Memory B cell (primary cell): ENCODE measurements at places on chromosomes 6 and 20.

- DNase-seq, result no peak
These were observed 155.4 kb upstream of the BMP2 start for GRCh38 chr20:6611911-6612605.

GRCh38 chr6:85130743-85131142 is 319.1 kb upstream of the NT5E start:
- no peak for DNase-seq

GRCh38 chr6:143258945-143259344 is 191.6 kb downstream of the ADAT2 start:
- no peak for DNase-seq

DNA sequence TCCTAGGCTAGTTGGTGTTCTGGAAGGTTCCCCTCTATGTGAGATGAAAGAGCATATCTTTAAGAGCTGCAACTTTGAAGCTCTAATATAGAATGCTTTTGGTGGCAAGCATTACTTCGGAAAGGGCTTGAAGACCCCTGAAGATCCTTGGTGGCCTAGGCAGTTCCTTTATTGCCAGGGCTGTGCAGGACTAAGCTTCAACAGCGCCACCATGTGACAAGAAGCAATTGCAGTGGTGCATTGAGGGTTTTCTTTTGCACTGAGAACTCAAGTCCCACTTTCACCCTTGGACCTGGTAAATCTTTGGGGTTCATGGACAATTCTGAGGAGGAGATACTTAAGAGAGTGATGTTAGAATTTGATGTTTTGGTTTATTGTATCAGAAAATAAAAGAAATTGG is 237.4 kb upstream of the GMDS start:
- no peak for DNase-seq

- DNase-seq, result no peak
These were observed 82.6 kb downstream of the DOK5 start for GRCh38 chr20:54557806-54558590.

DNA sequence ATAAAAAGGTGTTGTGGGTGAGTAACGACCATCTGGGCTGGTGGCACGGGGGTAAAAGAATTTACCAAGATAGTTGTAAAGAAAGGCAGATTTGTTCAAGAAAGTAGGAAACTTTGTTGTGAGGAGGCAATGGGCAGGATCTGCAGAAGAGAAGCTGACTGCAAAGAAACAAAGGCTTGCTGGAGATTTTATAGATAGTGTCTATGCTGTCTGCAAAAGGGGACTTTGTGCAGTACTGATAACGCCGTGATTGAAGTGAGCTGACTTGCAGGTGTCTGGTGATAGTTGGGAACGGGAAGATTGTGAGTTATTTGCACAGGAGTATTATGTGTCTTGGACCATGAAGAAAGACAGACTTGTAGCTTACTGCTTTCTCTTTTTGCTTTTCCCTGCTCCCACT is 36.8 kb upstream of the GSTA3 start:
- DNase-seq, result no peak

GRCh38 chr20:56278196-56278595 is 29.7 kb downstream of the MC3R start:
- no peak for DNase-seq

DNA sequence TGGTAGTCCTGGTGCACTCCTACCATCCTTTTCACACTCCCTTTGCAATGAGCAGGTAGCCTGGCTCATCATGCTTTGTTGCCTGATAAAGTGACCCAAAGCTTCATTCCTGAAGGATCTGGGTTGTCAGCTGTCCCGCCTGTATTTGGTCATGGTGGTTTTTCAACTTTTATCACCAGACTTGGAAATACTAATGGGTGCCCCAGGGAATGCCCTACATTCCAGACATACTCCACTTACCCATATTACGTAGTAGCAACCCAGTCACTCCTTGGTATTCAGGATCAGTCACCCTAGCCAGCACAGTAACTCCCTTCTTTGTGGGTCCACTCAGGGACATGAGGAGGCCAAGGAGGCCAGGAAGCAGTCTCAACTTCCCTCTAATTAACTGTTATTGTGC is 199.2 kb downstream of the MAFB start:
- no peak for DNase-seq

DNA sequence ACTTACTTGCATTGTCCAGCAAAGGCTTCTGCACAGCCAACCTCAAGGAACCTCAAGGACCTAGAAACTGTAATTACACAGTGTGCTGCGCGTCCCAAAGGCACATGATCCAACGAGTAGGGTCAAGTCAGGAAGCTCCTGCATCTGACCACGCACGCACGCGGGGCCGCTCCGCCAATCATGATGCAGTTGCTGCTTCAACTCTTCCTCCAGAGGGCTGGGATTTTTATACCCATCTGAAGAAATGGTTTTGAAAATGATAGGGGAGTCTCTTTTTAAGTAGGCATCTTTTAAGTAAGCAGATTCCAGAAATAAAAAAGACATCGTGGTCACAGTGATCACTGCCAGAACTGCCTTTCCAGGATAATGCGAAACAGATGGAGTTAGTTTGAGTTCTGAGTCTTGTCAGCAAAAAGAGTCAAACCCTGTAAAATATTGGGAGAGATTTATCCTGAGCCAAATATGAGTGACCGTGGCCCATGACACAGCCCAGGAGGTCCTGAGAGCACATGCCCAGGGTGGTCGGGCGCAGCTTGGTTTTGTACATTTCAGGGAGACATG is 34.0 kb downstream of the KIF25 start:
- no peak for DNase-seq

- DNase-seq, result no peak
These were observed 23.7 kb downstream of the PEX7 start for GRCh38 chr6:136846046-136846445.

DNA sequence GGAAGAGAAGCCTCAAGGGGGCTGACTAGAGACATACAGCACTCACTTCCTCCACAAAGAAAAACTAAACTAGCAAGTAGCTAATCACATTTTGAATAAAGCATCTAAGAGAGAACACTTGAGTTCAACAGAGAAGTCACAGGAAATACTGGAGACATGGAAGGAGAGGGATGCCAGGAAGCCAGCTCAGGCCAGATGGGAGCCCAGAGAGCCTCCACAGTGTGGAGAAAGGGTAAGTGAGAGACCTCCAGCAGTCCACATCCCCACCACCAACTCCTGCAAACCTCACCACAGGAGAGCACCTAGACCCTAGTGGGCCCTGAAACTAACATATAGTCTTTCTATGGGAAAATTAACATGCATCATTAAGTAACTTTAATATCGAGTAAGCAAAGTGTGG is 79.2 kb downstream of the EPM2A start:
- DNase-seq, result no peak

- DNase-seq, result no peak
These were observed 10.9 kb downstream of the TPBG start for GRCh38 chr6:82374516-82374915.

GRCh38 chr6:143700684-143701348 is 23.1 kb downstream of the PHACTR2 start:
- DNase-seq, result no peak

DNA sequence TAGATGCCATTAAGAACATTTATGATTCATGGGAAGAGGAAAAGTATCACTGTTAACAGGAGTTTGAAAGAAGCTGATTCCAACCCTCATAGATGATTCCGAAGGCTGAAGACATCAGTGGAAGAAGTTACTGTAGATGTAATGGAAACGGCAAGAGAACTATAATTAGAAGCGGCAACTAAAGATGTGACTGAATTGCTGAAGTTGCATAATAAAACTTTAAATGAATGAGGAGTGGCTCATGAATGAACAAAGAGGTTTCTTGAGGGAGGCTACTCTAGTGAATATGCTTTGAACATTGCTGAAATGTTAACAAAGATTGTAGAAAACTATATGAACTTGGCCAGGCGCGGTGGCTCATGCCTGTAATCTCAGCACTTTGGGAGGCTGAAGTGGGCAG is 84.1 kb downstream of the PHIP start:
- DNase-seq, result no peak

GRCh38 chr20:59184880-59185447 is 21.3 kb downstream of the ZNF831 start:
- no peak for DNase-seq

DNA sequence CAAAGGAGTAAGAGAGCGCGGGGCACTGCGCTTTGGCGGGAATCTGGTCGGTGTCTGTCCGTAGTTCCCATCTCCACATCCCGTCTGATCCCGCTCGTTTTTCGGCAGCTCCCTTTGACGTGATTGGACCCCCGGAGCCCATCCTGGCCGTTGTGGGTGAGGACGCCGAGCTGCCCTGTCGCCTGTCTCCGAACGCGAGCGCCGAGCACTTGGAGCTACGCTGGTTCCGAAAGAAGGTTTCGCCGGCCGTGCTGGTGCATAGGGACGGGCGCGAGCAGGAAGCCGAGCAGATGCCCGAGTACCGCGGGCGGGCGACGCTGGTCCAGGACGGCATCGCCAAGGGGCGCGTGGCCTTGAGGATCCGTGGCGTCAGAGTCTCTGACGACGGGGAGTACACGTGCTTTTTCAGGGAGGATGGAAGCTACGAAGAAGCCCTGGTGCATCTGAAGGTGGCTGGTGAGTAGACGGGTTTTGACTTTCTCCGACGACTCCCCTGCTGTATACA is 1.4 kb downstream of the BTN1A1 start:
- peak; percentile 35 for DNase-seq

DNA sequence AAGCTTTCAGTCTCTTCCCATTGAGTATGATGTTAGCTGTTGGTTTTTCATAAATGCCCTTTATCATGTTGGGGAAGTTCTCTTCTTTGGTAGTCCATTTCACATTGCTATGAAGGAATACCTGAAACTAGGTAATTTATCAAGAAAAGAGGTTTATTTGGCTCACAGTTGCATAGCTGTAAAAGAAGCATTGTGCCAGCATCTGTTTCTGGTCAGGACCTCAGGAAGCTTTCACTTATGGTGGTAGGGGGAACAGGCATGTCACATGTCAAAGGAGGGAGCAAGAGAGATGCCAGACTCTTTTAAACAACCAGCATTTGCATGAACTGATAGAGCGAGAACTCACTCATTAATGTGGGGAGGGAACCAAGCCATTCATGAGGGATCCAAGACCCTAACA is 48.0 kb upstream of the MAPK13 start:
- DNase-seq, result no peak

- DNase-seq, result no peak
These were observed 824.8 kb upstream of the FLRT3 start for GRCh38 chr20:15162079-15162647.

GRCh38 chr20:56637576-56637975 is 8.5 kb downstream of the TFAP2C start:
- no peak for DNase-seq

DNA sequence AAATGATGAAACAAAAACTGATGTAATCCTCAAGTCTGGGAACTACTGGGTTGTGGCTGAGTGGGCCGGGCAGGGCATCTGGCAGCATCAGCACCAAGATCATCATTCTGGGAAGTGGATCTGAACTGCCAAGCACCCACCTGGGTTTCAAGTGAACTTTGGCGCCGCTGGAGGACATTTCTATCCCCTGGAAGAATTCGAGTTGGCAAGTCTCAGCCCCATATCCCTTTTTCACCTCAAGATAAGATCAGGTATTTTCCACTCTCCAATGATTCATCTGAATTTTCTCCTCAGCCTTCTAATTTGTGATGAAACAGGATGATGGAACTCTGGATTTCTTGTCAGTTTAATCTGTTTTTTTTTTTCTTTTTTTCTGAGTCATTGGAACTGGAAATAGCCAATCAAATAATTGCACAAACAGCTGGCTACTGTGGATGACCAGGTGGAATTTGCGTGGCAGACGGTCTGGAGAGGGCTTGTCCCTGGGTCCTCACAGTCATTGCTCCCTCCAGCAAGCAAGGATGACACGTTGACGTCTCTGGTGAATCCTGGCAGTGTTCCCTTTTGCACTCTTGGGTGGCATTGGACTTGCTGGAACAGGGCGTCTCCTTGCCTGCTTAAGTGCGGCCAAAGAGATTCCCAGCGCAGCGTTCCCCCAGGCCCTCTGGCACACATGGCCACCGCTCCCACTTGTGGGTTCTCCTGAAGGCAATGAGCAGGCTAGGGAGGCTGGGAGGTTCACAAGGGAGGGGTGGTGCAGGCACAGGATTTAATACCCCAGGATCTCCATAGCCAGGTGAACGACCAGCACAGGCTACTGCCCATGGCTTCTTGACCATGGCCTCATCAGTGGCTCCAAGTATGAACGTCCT is 80.4 kb downstream of the DHX35 start:
- DNase-seq, result no peak

GRCh38 chr6:24673625-24674024 is 6.7 kb downstream of the ACOT13 start:
- no peak for DNase-seq

GRCh38 chr6:53437557-53438202 is 88.9 kb upstream of the ELOVL5 start:
- DNase-seq, result peak; percentile 31

- DNase-seq, result no peak
These were observed 30.8 kb downstream of the METTL24 start for GRCh38 chr6:110327391-110327790.

DNA sequence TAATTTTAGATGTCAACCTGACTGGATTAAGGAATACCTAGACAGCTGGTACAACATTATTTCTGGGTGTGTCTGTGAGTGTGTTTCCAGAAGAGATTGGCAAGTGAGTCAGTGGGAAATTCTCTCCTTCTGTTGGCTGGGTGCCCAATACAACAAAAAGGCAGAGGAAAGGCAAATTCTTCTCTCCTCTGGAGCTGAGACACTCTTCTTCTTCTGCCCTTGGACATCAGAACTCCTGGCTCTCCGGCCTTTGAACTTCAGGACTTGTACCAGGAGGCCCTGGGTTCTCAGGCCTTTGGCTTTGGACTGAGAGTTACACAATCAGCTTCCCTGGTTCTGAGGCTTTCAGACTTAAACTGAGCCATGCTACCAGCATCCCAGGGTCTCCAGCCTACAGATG is 7.8 kb upstream of the BTN3A1 start:
- DNase-seq, result no peak

GRCh38 chr6:134816780-134817179 is 133.1 kb downstream of the ALDH8A1 start:
- no peak for DNase-seq

DNA sequence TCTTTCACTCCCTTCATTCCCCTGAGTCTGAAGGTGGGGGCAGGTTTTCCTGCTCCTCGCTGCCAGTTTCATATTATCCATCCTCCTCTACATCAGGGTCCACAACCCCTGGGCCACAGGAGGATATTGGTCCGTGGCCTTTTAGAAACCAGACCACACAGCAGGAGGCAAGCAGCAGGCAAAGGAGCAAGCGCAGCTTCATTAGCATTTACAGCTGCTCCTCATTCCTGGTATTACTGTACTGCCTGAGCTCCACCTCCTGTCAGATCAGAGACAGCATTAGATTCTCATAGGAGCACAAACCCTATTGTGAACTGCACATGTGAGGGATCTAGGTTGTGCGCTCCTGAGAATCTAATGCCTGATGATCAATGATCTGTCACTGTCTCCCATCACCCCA is 380.3 kb downstream of the ARHGAP18 start:
- DNase-seq, result no peak

DNA sequence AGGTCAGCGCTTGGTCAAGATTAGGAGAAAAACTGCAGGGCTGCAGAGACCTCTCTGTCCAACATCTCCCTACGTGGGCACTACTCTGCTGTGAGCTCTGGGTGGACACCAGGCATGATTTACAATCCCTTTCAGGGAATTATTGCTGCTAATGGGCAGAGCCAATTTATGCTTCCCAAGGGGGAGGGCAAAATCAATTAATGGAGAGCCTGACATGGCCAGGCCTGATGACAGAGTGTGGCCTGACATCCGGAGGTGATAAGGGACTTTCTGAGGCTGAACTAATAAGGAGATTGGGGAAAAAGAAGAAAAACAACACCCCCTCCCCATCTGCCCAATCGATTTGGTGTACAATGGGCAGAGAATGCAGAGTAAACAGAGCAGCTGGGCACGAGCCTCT is 5.0 kb upstream of the KCNK16 start:
- no peak for DNase-seq
